ENCODE measurements at places on chromosomes 2 and 18.

DNA sequence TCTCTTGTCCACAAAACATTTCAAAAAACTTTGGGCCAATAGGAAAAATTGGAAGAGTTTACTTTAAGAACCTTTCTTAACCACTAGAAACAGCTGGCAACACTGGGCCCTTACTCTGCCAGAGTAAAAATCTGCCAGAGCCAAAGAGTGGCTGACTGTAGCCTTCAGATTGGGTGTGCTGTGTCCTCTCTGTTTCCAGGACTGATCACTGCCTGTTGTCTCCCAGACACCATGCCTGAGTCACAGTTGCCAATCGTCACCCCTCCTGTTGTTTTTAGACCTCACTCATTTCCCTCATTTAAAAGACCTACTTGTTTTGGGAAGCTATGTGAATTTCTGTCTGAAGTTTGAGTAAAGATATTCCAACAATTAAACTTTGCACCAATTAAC lies 159.1 kb downstream of the PPP1R1C start:
- DNase-seq: no peak

DNA sequence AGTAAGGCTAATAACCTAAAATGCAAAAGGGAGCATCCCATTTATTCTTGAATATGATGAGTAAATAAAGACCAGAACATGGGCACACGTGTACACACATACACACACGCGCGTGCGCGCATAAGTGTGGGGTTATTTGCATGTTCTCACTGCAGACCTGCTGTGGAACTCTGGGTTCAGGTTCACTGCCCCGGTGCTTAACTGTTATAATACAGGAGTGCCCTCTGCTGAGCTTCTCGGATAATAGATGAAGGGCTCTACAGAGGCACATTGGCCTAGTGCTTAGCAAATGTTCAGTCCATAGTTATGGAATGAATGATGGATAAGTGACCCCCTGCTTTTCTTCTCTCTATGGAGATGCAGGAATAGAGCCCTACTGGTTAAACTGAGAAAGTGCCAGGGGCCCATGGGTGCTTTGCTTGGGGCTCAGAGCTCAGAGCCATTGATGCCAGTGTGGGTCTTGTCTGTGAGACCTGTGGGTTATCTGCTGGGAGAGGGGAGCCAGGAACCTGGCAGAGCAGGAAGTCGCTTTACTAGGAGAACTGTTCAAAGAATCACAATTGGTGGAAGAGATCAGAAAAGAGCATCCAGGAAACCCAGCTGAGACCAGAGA lies 3.6 kb upstream of the ARL4C start:
- DNase-seq: no peak

DNA sequence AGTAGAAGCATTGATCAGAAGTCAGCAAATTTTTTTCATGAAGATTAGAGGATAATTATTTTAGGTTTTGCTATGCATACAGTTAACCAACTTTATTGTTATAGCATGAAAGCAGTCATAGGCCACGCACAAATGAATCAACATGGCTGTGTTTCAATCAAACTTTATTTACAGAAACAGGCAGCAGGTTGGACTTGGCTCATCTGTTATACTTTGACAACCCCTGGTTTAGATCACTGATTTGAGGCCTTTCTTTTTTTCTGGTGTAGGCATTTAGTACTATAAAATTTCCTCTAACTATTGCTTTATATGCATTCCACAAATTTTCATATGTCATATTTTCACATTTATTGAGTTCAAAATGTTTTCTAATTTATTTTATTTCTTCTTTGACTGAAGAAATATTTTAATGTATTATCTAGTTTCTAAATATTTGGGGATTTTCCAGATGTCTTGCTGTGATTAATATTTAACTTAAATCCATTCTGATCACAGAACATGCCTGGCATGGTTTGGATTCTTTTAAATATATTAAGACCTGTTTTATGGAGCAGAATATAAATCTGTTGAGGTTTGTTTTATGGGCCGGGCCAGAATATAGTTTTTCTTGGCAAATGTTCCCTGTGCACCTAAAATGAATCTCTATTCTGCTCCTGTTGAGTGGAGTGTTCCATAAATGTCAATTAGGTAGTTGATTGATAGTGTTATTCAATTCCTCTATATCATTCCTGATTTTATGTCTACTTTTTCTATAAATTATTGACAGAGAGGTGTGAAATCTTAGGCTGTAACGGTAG lies 116.3 kb upstream of the KLHL29 start:
- no peak for DNase-seq

GRCh38 chr18:22363867-22364463 lies 53.8 kb downstream of the CTAGE1 start:
- DNase-seq: no peak
